Activated CD8-positive, alpha-beta memory T cell treated with anti-CD3 and anti-CD28 coated beads, Interleukin-2, amount 10 ng/mL, durations not matched to agents 7 days and 5 days (primary cell): ENCODE measurements at places on chromosomes 4 and X. TPM values are rescaled to one million over a fixed set of nuclear protein-coding genes. Genes with fewer than 3 reads are reported as not detected.

- no peak for DNase-seq
These were observed 48.9 kb downstream of the TMEM156 start for GRCh38 chr4:38983291-38983690.

GRCh38 chrX:31154946-31155345 is 83.1 kb upstream of the FTHL17 start:
- DNase-seq, result no peak

Gene GAGE12E
- not detected for total RNA-seq

Gene FAM156A
- total RNA-seq, result 22.6 TPM

Gene MEPE
- not detected for total RNA-seq

Gene RBM47
- 2.2 TPM for total RNA-seq
